ENCODE measurements at places on chromosomes 13 and 19.
A peak's percentile ranks its signal among the peaks of the same experiment; 100 is the strongest.

GRCh38 chr13:46176756-46177155 is 5.2 kb downstream of the LCP1 start:
- peak; percentile 68 for DNase-seq

DNA sequence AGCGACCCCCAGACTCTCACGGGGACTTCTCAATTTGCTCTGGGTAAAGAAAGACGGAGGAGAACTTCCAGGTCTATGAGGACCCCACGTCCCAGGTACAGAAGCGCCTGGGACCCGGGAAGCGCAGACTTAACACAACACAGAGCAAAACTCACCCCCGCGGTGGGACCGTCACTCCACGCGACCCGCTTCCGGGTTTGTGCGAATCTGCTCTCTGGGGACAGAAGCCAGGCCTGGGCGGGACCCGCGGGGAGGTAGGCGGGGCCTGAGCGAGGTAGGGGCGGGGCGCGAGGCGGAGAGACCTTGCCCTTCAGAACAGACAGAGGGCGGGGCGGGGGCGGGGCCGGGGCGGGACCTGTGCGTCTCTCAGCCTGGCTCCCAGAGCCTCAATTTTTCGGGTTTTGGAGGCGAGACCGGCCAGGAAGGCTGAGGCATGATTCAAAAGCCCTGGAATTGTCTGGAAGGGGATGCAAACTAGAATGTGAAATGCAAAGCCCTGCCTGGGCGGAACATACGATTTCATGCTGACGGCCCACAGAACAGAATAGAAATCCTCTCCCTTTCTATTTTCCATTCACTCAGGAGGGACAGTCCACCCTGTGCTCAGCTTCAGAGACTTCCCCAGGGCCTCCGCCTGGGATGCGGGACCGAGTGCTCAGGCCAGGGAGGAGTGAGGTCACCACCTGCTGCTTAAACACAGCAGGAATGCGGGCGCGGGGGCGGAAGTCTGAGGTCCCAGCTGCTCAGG is 19.3 kb upstream of the ZNF888 start:
- peak; percentile 95 for DNase-seq

DNA sequence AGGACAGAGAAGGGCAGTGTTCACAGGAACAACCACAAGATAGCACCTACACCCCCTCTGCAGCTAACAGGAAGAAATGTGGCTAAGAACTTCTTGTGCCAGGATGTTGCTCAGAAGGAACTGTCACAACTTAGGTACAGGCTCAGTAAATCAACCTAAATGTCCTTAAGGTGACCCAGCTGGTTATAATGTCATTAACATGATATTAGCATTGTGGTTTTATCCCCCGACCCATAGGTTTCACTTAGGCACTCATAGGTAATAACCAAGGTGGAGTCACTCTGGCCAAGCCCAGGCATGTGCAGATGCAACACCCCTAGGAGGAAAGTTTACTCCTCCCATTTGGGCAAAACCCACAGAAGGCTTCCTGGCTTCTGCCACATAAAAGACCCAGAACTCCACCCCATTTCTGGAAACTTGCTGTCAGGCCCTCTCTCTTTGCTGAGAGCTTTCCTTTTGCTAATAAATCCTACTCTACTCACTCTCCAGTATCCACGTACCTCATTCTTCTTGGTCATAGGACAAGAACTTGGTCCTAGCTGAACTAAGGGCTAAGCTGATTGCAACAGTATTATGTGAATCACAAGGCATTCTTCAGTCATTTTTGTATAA is 951.3 kb downstream of the SLITRK5 start:
- no peak for DNase-seq

GRCh38 chr19:39696387-39696786 is 7.9 kb upstream of the LGALS14 start:
- no peak for DNase-seq

DNA sequence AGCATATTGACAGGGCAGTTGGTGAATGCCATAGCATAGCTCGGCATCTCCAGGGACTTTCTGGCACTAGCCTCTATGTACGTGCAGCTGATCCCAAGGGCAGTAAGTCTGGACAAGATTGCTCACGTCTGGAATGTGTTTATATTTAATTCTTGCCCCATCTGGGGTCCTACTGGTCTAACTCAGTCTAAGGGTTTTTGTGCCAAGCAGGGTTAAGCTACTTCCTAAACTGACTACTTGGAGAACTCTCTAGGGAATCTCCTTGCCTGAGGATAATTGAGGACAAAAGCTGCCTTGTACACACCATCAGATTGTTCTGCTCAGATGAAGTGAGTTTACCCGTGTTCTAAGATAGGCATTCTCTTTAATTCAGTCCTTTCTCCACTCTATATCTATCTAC is 358.1 kb downstream of the MYO16 start:
- no peak for DNase-seq

GRCh38 chr13:106996867-106997618 is 429.1 kb upstream of the ARGLU1 start:
- no peak for DNase-seq

- DNase-seq = no peak
Measured at GRCh38 chr13:19596960-19597361, 35.6 kb upstream of the TPTE2 start.

- DNase-seq = no peak
Measured at GRCh38 chr19:38875656-38876395, 2.2 kb downstream of the RINL start.

- no peak for DNase-seq
Measured at GRCh38 chr19:9407827-9408226, 27.5 kb downstream of the ZNF266 start.

DNA sequence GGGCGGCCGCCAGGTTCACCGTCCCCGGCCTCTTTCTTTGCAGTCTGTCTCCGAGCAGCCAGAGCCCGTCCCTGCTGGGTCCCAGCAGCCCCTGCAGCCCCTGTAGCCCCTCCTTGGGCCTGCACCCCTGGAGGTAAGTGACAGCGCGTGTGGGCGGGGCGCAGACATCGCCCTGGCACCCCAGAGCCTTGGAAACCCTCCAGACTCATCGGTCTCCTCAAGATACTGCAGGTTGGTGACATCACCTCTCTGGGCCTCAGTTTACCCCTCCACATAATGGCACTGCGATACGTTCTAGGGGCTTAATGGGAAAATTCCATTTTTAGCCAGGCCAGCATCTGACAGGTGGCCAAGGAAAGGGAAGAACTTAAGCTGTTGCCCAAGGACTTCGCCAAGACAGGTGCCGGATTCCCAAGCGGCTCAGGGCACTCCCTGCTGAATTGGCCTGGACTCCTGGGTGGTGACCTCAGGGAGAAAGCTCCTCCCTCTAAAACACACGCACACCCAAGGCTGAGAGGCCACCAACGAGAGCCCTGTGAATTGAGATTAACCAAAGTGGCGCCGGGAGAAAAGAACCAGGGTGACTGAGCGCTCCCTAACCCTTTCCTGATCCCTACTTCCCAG is 13.1 kb downstream of the MAST3 start:
- peak; percentile 68 for DNase-seq

DNA sequence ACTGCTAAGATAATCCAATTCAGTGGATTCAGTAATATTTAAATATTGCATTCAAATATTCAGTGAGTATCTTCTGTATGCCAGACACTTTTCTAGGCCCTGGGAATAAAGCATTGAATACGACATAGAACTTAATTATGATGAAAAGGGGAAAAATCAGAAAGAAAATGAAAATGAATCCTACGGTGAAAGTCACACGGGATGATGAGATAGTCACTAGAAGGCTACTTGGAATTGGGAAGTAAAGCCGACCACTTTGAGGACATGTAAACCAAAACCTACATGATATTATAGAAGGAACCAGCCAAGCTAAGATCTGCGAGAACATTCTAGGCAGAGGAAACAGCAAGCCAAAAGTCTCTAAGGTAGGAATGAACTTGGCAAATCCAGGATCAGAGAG is 10.1 kb downstream of the DPY19L3 start:
- DNase-seq = no peak

- DNase-seq = peak; percentile 46
Measured at GRCh38 chr19:54905803-54906511, at the start of gene NCR1. Gene NCR1, plus strand, starts transcription at chr19:54906148. Its CDS starts 40 bp downstream, at chr19:54906188.

DNA sequence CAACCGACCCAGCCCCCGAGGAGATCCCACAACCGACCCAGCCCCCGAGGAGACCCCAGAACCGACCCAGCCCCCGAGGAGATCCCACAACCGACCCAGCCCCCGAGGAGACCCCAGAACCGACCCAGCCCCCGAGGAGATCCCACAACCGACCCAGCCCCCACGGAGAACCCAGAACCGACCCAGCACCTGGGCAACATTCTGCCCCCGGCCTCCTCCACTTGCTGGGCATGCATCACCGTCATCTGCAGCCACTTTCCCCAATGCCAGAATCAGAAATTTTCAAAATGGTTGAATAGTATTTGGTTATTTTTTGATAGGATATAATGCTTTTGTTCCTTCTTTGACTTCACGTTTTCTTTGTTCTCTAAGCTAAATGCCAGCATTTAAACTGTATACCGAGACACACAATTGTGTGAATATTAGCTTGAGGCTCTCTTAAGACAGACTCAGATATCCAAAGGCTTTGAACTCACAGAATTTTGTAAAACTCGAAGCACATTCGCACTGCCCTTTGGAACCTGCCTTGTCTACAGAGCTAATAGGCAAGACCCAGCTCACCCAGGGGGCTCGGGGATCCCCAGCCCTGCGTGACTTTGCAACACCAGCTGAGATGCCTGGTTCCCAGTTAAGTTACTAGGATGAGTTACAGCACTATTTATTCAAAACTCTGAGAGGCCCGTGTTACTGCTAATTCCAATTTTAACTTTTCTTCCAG is 15.5 kb upstream of the RASA3 start:
- no peak for DNase-seq

GRCh38 chr19:18450931-18451836 is 13.3 kb upstream of the ISYNA1 start:
- peak; percentile 92 for DNase-seq

DNA sequence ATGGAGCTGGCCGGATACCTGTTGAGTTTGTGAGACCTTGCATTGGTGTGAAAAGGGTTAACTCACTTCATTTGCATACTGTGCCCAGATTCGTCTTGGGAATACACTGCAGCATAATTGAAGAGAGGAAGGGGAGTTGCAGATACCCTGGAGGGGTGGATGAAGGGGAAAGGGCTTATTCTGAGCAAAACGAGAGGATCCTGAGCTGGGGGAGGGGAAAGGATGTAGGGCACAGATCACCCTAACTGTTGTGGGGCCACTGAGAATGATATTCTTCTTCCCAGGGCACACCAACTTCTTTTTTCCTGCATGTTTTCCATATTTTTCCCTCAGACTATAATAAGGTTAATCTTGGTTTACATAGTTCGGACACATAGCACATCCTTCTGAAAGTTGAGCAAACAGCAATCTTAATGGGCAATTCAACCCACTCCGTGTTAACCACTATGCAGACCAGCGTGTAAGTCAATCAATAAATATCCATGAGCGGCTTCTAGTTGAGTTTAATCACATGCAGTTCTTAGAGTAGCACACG is 11.7 kb upstream of the PTPRS start:
- no peak for DNase-seq

All from Peyer's patch (tissue), 4 donors.